Activated naive CD4-positive, alpha-beta T cell treated with anti-CD3 and anti-CD28 coated beads for 36 hours (primary cell): ENCODE measurements at places on chromosomes 2 and 18. TPM values are rescaled to one million over a fixed set of nuclear protein-coding genes. Genes with fewer than 3 reads are reported as not detected.
A peak's percentile ranks its signal among the peaks of the same experiment; 100 is the strongest.

GRCh38 chr18:23071285-23071684, 64.0 kb upstream of the CABLES1 start:
- DNase-seq = peak; percentile 90
- H3K36me3 ChIP-seq = peaks cover 1% of the 10 kb centered on the region
- peak overlapping the region; percentile 20 for H3K4me3 ChIP-seq
- peak overlapping the region; percentile 67 for H3K27ac ChIP-seq
- peaks cover 56% of the 10 kb centered on the region for H3K4me1 ChIP-seq
- H3K27me3 ChIP-seq = no peaks in the 10 kb centered on the region

MROH2A gene
- not detected for total RNA-seq

GRCh38 chr2:224687156-224687555, 29.0 kb downstream of the CCDC195 start:
- H3K4me3 ChIP-seq = no peak overlapping the region
- DNase-seq = no peak
- H3K4me1 ChIP-seq = no peaks in the 10 kb centered on the region
- no peaks in the 10 kb centered on the region for H3K27me3 ChIP-seq
- H3K36me3 ChIP-seq = no peaks in the 10 kb centered on the region

PLEKHM3 gene
- 7.0 TPM for total RNA-seq

DNA sequence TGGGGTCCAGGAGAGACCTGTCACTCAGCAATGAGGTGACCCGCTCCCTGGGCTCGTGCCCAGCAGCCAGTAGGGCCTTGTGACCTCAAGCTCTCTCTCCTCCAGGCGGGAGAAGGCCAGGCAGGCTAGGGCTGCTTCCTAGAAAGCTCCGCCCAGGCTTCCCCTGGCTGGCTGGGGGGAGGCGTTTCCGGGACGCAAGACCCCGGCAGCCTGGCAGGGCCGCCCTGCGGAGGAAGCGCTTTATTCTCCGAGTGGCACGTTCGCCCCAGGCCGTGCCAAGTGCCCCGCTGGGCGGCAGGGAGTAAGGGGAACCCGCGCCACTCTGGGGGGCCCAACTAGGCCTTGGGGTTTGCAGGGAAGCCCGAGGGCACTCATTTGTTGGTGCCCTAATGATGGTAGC, 21.2 kb upstream of the EPAS1 start:
- no peak overlapping the region for H3K27ac ChIP-seq
- no peak for DNase-seq
- H3K36me3 ChIP-seq = no peaks in the 10 kb centered on the region
- no peak overlapping the region for H3K4me3 ChIP-seq

DNA sequence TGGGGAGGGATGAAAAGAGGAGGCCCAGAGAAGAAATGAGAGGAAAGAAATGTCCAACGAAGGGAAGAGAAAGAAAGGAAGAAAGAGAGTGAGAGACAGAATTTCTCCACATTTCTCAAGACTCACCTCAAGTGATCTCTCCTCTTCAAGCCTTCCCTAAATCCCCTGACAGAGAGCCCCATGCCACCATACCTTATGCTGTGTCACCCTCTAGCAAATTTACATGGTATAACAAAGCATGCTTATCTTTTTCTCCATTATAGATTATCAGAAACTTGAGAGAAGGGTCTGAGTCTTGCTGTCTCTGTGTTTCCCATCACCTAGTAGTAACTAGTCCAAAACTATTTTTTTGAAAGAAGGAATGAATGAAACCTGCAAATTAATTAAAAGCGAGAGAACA, 1208.4 kb downstream of the DPP10 start:
- H3K36me3 ChIP-seq = no peaks in the 10 kb centered on the region
- H3K4me3 ChIP-seq = no peak overlapping the region
- H3K4me1 ChIP-seq = no peaks in the 10 kb centered on the region
- no peak for DNase-seq
- no peaks in the 10 kb centered on the region for H3K27me3 ChIP-seq

GRCh38 chr2:219442256-219443015, 7.8 kb downstream of the SPEG start:
- peak overlapping the region; percentile 72 for H3K4me3 ChIP-seq
- H3K27me3 ChIP-seq = peaks cover 9% of the 10 kb centered on the region
- H3K4me1 ChIP-seq = peaks cover 12% of the 10 kb centered on the region

ALKAL2 gene
- total RNA-seq = not detected

- H3K4me3 ChIP-seq = no peak overlapping the region
- no peak overlapping the region for H3K27ac ChIP-seq
- peaks cover 9% of the 10 kb centered on the region for H3K27me3 ChIP-seq
- no peaks in the 10 kb centered on the region for H3K36me3 ChIP-seq
These were observed 73.5 kb downstream of the ALK start for GRCh38 chr2:29847886-29848285.
